ENCODE measurements at places on chromosomes 2 and 18. TPM values are rescaled to one million over a fixed set of nuclear protein-coding genes. Genes with fewer than 3 reads are reported as not detected.

CTLA4 gene
- not detected for total RNA-seq

CYP27C1 gene
- 2.9 TPM for total RNA-seq

LOXL3 gene
- 21.1 TPM for total RNA-seq

EFHD1 gene
- 6.8 TPM for total RNA-seq

MBD1 gene
- total RNA-seq, result 48.4 TPM

ZNF396 gene
- total RNA-seq, result 1.0 TPM

COL4A4 gene
- total RNA-seq, result 1.9 TPM

PJVK gene
- 4.4 TPM for total RNA-seq

RPL37A gene
- 3,135 TPM for total RNA-seq

COLEC12 gene
- 0.39 TPM for total RNA-seq

SDC1 gene
- 47.3 TPM for total RNA-seq

GALNT3 gene
- total RNA-seq, result 20.5 TPM

PLA2R1 gene
- 1.1 TPM for total RNA-seq

CAPN14 gene
- total RNA-seq, result 0.11 TPM

GAD1 gene
- 2.5 TPM for total RNA-seq

TUBA4B gene
- total RNA-seq, result not detected

Data from WTC11 (cell line).